ENCODE measurements at places on chromosomes 3 and 15. TPM values are rescaled to one million over a fixed set of nuclear protein-coding genes. Genes with fewer than 3 reads are reported as not detected.

The TM4SF1 gene
- polyA plus RNA-seq, result 65.2 TPM

The CCDC80 gene
- polyA plus RNA-seq, result 118 TPM

The ETV5 gene
- polyA plus RNA-seq, result 32.7 TPM

DNA sequence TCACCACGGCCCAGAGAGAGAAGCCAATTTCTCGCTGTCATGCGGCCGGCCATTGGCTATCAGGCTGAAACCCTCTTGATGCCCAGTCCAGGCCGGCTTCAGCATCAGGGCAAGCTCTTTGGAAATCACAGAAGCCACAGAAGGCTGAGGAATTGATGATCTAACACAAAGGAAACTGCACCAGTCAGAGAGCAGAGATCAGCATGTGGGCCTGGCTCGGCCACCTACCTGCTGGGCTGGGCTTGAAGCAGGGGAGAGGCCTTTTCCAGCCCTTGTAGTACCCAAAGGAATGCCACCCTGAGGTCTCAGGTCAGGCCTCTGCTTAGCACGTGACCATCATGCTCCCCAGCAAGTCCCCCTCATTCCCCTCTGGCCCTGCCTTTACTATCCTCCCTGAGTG, 119.1 kb downstream of the TLE3 start:
- no peak for DNase-seq

- DNase-seq, result peak; percentile 33
Observed at GRCh38 chr3:87260270-87260669, 16.1 kb downstream of the POU1F1 start.

DNA sequence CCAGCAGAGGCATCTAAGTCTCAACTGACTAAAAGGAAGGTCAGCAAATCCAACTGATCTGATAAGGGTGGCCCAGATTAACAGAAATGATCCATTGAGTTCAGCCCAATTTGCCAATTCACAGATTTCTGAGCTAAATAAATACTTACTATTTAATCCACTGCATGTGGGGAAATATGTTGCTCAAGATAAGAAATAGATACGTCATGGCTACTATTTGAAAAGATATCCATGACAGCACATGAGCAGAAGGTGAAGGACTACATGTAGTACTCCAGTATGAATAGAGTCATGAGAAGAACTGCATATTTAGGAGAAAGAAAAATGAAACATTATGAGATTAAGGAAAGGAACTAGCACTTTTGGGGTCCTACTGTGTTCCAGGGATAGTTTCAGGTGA, 332.4 kb downstream of the ARPP21 start:
- DNase-seq, result no peak

- DNase-seq, result no peak
Observed at GRCh38 chr3:61565569-61565968, 4.2 kb downstream of the PTPRG start.

DNA sequence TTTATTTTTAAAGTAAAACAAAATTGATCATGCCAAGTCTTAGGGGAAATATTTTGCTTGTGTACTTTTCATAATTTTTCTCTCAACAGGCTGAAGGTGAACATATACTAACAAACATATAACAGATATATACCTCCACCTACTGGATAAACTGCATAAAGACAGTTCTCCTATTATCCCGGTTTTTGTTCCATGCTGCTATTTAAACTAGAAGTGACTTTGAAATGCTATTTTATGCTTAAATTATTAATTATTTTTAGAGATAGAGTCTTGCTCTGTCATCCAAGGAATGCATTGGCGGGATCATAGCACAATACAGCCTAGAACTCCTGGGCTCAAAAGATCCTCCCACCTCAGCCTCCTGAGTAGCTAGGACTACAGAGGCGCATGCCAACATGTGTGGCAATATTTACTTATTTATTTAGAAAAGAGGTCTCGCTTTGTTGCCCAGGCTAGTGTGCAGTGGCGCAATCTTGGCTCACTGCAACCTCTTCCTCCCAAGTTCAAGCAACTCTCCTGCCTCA, 49.8 kb downstream of the ST3GAL6 start:
- DNase-seq, result no peak

GRCh38 chr3:54660714-54661132, 267.1 kb downstream of the LRTM1 start:
- DNase-seq, result peak; percentile 45

- DNase-seq, result no peak
Observed at GRCh38 chr3:29410220-29410619, 129.3 kb downstream of the RBMS3 start.

- no peak for DNase-seq
Observed at GRCh38 chr3:73504239-73504638, 120.5 kb downstream of the PDZRN3 start.

Measured in left renal cortex interstitium (tissue), 4 donors.